OCI-LY7 (cell line): ENCODE measurements at places on chromosomes 6 and 20. TPM values are rescaled to one million over a fixed set of nuclear protein-coding genes. Genes with fewer than 3 reads are reported as not detected.

The VSX1 gene
- not detected in 2 replicates for total RNA-seq

The THBS2 gene
- total RNA-seq: not detected in 2 replicates

The RIPPLY2 gene
- total RNA-seq: not detected in 2 replicates

DNA sequence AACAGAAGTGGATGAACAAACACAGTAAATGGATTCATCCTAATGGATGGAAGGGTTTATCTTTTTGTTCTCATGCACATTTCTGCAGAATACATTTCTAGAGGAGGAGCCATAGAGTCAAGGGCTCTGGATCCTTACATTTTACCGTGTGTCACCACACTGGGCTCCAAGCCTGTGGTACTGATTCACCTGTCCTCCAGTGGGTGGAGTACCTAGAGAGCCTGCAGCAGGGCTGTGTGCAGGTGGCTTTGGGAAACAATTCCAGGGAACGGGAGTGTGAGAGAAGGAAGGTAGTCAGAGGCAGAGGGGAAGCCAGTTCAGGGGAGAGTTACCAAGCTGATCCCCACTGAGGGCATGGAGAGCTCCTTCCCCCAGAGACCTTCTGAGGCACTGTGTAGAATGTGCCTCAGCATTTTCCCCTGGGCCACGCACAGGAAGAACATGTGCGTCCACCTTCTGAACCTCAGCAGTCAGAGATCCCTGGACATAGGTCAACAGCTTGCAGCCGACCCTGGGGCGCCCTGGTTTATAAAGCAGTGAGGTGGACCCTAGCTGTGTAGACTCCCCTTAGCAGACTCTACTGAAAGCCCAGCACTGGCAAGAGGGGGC is 85.3 kb upstream of the SLC22A23 start:
- no peak for DNase-seq

DNA sequence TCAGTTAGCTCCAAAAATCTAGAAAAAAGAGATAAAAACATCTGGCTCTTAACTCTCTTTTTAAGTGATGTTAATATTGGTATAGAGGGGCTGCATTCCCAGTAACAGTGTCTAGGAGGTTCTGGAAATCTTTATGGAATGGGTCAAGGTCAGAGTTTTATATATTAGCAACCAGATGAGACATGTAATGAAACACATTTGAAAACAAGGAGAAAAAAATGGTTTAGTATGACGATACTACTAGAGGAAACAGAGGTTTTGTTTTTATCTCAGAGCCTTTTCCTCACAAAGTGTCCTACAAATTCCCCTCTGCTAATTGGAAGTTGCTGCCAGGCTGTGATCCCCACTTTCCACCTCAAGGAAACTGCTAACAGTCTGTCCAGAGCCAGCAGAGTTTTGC is 100.6 kb upstream of the ISM1 start:
- DNase-seq: no peak

DNA sequence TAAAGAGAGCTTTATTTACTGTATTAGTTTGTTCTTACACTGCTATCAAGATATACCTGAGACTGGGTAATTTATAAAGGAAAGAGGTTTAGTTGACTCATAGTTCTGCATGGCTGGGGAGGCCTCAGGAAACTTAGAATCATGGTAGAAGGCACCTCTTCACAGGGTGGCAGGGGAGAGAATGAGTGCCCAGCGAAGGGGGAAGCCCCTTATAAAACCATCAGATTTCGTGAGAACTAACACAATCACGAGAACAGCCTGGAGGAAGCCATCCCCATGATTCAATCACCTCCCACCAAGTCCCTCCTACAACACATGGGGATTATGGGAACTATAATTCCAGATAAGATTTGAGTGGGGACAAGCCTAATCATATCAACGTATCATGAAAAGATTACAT is 27.2 kb downstream of the ARID1B start:
- DNase-seq: no peak

DNA sequence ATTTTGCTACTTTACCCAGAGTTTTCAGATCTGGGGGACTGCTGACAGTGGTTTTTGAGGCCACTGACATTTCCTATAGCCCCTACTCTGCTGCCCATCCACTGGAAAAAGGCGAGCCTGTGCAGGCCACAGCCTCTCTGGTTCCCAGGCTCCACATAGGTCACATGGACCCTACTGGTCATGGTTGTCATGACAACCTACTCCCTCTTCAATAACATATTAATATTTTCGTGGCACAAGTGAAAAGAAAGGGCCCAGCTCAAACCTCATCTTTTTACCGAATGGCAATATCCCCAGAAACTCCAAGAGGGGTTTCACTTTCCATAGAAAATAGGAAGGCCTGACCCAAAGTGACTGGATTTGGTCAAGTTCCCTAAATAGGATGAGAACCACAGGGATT is 11.0 kb upstream of the FOXO3 start:
- DNase-seq: no peak

- no peak for DNase-seq
Observed at GRCh38 chr6:170162011-170162774, 128.7 kb downstream of the DLL1 start.

DNA sequence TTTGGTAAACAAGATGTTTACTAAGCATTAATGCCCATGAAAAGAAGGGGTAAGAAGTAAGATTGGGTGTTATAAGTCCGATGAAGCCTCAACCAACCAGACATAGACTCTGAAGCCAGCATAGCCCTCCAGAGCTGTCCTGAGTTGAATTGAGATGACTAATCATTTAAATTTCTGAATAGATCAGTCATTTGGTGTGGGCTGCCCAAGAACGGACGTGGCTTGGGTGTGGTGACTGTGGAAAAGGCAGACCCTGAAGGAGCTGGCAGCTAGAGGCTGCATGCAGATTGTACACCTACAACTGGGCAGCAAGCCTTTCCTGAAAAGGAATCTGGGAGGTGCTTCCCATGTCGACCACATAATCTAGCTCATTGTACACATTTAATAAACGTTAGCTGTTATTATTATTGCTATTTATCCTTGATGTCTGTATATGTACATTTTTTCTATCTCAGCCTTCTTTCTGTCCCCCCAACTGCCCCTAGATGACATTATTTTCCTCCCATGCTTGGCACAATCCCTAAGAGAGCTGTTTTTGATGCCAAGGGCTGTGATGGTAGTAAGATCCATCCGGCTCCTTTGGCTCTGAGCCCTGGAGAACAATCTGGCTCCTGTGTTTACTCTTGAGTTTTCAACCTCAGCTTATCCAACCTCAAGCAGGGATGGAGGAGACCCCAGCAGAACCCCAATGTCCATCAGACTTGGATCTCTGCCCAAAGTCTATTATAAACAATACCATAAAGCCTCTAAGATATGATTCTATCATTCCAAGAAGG is 57.6 kb upstream of the JAG1 start:
- no peak for DNase-seq

- DNase-seq: peak; percentile 6
Observed at GRCh38 chr20:37189416-37190016, 10.2 kb upstream of the MROH8 start.

DNA sequence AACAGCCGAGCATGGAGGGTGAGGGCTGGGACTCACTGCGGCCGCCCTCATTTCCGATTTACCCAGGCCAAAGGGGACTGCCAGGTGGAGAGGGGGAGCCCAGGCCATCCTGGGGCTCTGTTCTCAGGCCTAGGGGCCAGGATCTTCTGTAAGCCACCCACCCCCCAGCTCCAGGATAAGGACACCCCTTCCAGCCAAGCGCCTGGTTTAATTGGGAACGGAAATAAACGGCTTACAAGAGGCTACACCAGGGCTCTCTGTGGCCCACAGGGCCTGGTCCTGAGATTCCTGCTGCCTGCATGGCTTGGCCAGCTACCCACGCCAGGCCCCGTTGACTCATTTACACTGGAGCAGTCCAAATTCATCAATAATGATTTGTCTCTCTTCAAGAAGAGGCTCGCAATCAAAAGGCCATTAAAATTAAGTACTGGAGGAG is 68.1 kb upstream of the TOP1 start:
- no peak for DNase-seq

DNA sequence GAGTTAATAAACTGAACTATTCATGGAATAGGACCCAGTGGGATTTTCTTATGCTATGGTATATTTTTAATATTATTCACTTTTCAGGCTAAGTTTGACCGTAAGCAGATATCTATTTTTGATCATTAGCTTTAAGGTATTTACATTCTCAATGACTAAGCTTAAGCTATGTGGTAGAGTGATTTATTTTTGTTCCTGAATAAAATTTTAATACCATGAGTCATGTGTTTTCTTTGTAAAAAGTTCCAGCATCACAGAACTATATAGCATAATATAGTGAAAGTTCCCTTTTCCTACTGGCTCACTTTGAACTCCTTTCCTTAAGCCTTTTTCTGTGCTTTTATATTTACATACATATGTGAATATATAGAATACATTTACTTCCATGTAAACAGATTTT is 75.8 kb downstream of the BCKDHB start:
- no peak for DNase-seq

- no peak for DNase-seq
Observed at GRCh38 chr6:66403966-66404365, 696.9 kb upstream of the EYS start.

DNA sequence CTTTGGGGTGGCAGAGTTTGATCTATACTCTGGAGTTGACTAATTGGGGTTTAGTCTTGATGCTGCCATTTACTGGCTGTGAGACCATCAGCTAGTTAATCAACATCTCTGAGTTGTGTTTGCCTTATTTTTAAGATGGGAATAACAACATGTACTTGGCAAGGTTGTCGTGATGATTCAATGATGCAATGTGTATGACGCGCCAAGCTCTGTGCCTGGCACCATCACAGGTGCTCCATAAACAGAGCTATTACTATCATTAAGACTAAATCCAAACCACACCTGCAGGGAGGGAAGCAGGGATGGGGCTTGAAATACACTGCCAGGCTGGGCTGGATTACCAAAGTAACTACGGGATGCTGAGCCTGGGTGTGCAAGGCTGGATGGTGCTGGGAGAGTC is 60.1 kb upstream of the E2F3 start:
- no peak for DNase-seq

GRCh38 chr6:116017546-116018295 is 43.0 kb downstream of the FRK start:
- no peak for DNase-seq

DNA sequence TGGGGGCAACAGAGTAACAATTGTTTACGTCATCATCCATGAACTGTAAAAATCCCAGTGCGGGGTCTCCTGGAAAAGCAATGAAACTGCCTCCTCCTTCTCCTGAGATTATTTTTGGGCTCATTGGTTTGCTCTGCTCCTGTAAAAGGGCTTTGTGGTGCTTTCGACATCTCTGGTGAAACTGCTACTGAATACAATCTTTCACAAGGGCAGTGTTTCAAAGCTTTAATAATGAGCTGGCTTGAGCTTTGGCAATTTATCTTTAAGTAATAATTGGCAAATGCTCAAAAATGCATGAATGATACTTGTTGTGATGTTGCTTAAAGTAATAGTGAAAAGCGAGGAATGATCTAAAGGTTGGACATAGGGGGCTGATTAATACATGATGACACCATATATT is 43.5 kb upstream of the ENPP1 start:
- DNase-seq: no peak
